AG09309 (cell line): ENCODE measurements at places on chromosomes 5 and 9.

- no peak for DNase-seq
Measured at GRCh38 chr5:112684121-112684520, 53.6 kb upstream of the APC start.

GRCh38 chr9:15246708-15247107 lies 60.3 kb downstream of the TTC39B start:
- DNase-seq: no peak

GRCh38 chr9:93949073-93949693 lies 6.0 kb downstream of the BARX1 start:
- DNase-seq: no peak

DNA sequence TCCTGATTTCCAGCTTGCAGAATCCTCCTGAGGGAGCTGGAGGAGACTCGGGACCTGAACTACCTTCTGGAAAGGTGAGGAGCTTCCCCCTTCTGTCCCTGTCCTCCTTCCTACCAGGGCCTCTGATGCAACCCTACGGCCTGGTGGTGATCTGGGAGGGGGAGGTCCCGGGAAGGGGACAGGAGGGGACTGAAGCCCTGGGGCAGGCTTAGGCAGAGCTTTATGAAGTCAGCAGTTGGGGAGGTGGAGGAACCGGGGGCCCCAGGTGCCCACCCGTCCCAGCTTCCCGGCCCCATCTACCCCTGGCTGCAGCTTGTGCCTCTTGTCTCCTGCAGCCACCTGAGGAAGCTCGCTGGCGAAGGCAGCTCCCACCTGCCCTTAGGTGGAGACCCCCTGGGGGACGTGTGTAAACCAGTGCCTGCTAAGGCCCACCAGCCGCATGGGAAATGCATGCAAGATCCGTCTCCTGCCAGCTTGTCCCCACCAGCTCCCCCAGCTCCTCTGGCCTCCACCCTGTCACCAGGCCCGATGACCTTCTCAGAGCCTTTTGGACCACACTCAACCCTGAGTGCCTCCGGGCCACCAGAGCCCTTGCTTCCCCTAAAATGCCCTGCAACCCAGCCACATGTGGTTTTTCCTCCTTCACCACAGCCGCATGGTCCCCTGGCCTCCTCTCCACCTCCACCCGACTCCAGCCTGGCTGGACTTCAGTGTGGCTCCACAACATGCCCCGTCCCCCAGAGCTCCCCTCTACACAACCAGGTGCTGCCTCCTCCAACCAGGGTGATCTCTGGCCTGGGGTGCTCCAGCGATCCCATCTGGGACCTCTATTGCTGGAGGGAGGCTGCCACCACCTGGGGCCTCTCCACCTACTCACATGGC lies 2.1 kb downstream of the SPATA31E1 start:
- DNase-seq: no peak

- DNase-seq: no peak
Measured at GRCh38 chr9:93300175-93300572, 116.2 kb downstream of the WNK2 start.

DNA sequence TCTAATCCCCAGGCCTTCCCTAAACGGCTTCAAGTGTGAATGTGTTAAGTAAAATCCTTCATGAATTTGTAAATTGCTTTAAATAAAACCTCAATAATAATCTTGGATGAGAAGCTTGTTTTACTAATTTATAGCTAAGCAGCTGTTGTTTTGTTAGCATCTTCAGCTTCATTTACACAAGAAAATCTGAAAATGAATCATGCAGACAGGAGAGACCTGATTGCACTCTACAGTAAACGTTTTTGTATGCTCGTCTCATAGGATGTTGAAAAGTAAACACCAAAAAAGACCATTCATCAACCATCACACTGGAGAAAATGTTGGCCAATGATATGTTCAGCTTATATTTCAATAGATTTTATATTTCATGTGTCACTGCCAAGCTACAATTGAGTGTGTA lies 40.4 kb upstream of the MAP3K1 start:
- no peak for DNase-seq

GRCh38 chr5:32280656-32281081 lies 32.1 kb downstream of the MTMR12 start:
- no peak for DNase-seq

GRCh38 chr9:80144406-80144805 lies 572.6 kb downstream of the TLE4 start:
- no peak for DNase-seq

- DNase-seq: no peak
Measured at GRCh38 chr9:32442433-32442832, 58.0 kb downstream of the ACO1 start.

GRCh38 chr9:3534614-3535404 lies 9.0 kb upstream of the RFX3 start:
- DNase-seq: no peak

- no peak for DNase-seq
Measured at GRCh38 chr5:68266457-68266856, 50.9 kb downstream of the PIK3R1 start.
